ENCODE measurements at places on chromosomes 7 and 10. TPM values are rescaled to one million over a fixed set of nuclear protein-coding genes. Genes with fewer than 3 reads are reported as not detected.

Gene ST8SIA6
- polyA plus RNA-seq, result 1.2 TPM

Gene NOS3
- polyA plus RNA-seq, result 4.3 TPM

Gene UPF2
- 24.0 TPM for polyA plus RNA-seq

Gene IFIT2
- polyA plus RNA-seq, result not detected

Gene RPEL1
- not detected for polyA plus RNA-seq

Gene CYP2E1
- 0.64 TPM for polyA plus RNA-seq

Gene TRPV5
- not detected for polyA plus RNA-seq

Gene FAM131B
- polyA plus RNA-seq, result not detected

Gene ERVW-1
- 0.67 TPM for polyA plus RNA-seq

Gene NUTM2E
- polyA plus RNA-seq, result 0.21 TPM

Gene PLEKHS1
- polyA plus RNA-seq, result not detected

Gene CRTAC1
- polyA plus RNA-seq, result not detected

Gene VSTM4
- 37.8 TPM for polyA plus RNA-seq

Gene PRPS1L1
- polyA plus RNA-seq, result not detected

Gene PDK4
- polyA plus RNA-seq, result 13.5 TPM

Gene CYP2C19
- not detected for polyA plus RNA-seq

Gene KIAA1549
- polyA plus RNA-seq, result 13.0 TPM

Gene CDNF
- polyA plus RNA-seq, result not detected

Gene TOMM7
- polyA plus RNA-seq, result 826 TPM

Gene FBXL13
- not detected for polyA plus RNA-seq

Gene WNT2
- polyA plus RNA-seq, result 4.4 TPM

Gene GNAT3
- not detected for polyA plus RNA-seq

Gene EEPD1
- not detected for polyA plus RNA-seq

Gene CDC14C
- not detected for polyA plus RNA-seq

Gene ACTA2
- 197 TPM for polyA plus RNA-seq

Gene GPER1
- 8.5 TPM for polyA plus RNA-seq

Gene CTAGE4
- 0.45 TPM for polyA plus RNA-seq

Gene ZNF467
- polyA plus RNA-seq, result 5.8 TPM

Gene VENTX
- polyA plus RNA-seq, result 0.19 TPM

Gene STRIP2
- 5.5 TPM for polyA plus RNA-seq

Measured in muscle of arm (tissue), 14 donors.